Amniotic stem cell (primary cell): ENCODE measurements at places on chromosomes 16 and 17.

DNA sequence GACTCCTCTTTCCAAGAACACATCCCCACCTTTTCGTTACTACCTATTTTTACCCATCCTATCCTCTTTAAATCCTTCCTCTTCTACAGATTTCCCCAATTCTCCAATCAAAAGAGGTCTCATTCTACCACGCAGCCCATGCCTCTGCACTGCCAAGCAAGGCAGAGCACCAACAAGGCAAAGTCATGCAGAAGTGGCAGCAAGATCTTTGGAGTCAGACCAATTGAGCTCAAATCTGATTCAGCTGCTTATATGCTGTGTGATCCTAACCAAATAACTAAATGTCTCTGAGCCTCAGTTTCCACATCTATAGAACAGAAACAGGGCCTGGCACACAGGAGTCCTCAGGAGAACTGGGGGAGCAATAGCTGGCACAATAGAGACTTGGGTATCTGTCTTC lies 41.0 kb downstream of the TOM1L2 start:
- no peak for DNase-seq

DNA sequence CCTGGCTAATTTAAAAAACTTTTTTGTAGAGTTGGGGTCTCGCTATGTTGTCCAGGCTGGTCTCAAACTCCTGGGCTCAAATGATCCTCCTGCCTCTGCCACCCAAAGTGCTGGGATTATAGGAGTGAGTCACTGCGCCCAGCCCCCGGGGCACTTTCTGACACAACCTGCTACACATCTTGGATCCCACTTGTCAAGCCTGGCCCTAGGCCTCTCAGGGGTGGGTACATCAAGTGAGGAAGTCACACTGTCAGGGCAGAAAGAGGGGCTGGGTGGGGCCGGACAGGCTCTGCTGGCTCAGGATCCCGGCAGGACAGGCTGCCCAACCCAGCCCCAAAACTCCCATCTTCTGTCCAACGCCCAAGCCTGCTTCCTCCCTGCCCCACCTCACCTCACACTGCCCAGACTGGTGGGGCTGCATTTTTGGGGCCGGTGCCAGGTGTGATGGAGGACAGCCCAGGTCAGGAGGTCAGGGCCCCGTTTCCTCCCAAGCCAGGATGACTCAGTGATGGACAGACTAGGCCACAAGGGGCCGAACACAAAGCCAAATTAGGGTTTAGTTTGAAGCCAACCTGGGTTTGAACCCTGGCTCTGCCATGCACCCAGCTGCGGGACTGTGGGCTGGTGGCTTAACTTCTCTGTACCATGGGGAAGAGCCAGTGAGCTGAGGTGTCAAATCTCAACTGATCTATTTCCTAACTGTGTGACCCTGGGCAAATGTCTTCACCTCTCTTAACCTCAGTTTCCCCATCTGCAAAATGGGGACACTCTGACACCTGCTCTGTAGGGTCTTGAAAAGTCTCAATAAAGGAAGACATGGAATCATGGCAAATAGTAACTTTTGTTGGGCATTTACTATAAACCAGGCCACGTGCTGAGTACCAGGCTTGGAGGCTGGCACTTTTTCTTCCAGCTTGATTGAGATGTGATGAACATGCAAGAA lies 8.9 kb upstream of the PPL start:
- no peak for DNase-seq

DNA sequence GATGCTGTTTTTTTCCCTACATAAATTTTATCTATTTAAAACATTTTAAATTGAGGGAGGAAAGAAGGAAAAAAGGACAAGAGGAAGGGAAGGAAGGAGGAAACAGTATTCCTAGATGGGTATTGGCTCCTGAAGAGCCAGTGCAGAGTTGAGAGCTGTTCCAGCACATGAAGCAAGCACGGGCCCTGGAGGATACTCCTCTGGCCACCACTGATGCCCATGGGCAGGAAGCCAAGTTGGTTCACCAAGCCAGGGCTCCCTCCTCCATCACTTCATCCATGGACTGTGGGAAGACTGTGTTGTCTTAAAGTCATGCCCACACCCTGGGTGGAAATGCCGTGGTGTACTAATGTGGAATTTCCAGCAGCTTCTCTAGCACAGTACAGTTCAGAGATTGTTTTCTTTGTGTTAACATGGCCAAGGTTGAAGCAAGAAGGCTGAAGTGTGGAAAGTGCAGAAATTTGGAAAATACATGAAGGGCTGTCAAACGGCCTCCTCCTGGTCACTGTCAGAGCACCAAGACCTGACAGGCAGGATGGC lies 23.9 kb upstream of the NOS2 start:
- no peak for DNase-seq

- DNase-seq = no peak
These were observed 1.3 kb upstream of the CCL15 start for GRCh38 chr17:36002631-36003030.

GRCh38 chr16:83661656-83662055 lies 146.1 kb upstream of the HSBP1 start:
- no peak for DNase-seq

DNA sequence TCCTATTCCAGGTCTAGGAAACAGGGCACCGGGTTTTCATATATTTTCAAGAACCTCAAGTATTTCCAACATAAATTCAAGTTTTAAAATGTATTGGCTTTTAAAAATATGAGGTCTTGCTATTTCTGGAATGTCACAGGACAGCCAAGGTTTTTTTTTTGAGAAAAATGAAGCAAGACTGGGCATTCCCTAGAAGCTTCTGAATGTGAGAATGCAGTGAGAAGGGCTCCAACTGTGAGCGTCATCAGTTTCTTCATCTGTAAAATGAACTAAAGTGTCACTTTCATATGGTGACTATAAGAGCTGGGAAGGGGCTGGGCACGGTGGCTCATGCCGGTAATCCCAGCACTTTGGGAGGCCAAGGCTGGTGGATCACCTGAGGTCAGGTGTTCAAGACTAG lies 455.8 kb upstream of the MAF start:
- DNase-seq = no peak

DNA sequence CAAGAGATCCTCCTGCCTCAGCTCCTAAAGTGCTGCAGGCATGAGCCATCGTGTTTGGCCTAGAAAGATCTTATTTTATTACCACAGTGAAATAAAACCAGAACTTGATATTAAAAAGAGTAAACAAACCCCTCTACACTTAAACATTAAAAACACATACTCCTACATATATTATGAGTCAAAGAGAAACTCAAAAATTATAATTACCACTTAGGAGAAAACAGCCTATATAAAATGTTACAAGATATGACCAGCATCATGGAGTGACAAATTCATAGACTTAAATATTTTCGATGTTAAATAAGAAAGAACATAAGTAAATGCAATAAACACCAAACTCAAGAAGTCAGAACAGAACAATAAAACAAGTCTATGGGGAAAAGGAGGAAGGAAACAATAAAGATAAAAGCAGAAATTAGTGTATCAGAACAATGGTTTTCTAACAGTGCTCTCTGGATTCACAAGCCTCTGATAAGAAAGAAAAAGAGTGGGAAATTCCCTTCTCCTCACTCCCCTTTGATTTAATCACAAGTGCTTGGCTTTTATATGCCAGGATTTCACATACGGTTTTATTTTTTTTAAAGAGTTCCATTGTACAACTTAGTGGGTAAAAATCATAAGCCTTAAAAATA lies 23.0 kb downstream of the SKAP1 start:
- DNase-seq = no peak
